ENCODE measurements at places on chromosomes 7 and 10.

DNA sequence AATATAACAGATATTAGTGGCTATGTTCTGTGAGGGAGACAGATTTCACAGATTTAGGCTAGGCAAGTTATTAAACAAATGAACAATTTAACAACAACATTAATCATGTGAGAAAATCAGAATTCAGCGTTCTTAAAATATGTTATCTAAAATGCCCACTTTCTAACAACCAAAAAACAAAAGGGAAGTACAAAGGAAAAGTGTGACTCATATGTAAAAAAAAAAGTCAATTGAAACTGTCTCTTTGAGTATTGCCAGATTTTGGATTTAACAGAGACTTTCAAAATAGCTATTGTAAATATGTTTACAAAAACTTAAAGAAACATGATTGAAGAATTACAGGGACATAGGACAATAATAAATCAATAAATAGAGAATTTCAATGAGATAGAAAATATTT lies 34.8 kb upstream of the ARHGAP22 start:
- DNase-seq = no peak

- DNase-seq = no peak
These were observed 76.6 kb downstream of the CYP26A1 start for GRCh38 chr10:93150289-93150688.

- no peak for DNase-seq
These were observed 33.7 kb downstream of the RAB18 start for GRCh38 chr10:27537787-27538186.

GRCh38 chr10:72335394-72336258 lies 19.1 kb downstream of the DNAJB12 start:
- DNase-seq = no peak

- no peak for DNase-seq
These were observed 184.4 kb downstream of the PTPRN2 start for GRCh38 chr7:158403013-158403821.

GRCh38 chr10:86036544-86036831 lies 330.1 kb downstream of the GRID1 start:
- no peak for DNase-seq

Data from NCI-H2029 treated with DMSO at 0.1 percent for 48 hours (cell line).